ENCODE measurements at places on chromosomes 1 and 21.
A peak's percentile ranks its signal among the peaks of the same experiment; 100 is the strongest.

GRCh38 chr1:225962440-225962975 is 21.5 kb upstream of the LEFTY2 start:
- H3K4me1 ChIP-seq, result peaks cover 2% of the 10 kb centered on the region
- no peaks in the 10 kb centered on the region for H3K27me3 ChIP-seq
- H3K36me3 ChIP-seq, result no peaks in the 10 kb centered on the region
- DNase-seq, result no peak

DNA sequence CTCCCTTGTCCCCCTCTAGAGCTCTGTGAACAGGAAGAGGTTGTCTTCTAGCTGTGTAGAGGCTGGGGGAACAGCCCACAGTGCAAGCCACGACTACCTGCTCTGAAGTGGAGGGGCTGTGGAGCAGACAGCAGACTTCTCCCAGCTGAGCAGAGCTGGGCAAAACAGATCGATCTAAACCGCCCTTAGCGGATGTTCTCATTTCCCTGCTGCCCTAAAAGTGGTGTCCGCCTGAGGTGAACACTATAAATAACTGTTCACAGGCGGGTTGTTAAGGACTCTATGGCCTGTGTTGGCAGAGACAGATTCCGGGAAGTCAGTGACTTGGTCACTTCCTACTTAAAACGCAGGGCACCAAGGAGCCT is 203.2 kb downstream of the RHOU start:
- H3K36me3 ChIP-seq, result no peaks in the 10 kb centered on the region
- DNase-seq, result no peak
- no peak overlapping the region for H3K4me3 ChIP-seq
- no peaks in the 10 kb centered on the region for H3K4me1 ChIP-seq
- H3K27ac ChIP-seq, result no peak overlapping the region
- H3K27me3 ChIP-seq, result no peaks in the 10 kb centered on the region

GRCh38 chr1:20775700-20776099 is 11.4 kb downstream of the HP1BP3 start:
- no peak for DNase-seq
- H3K27me3 ChIP-seq, result no peaks in the 10 kb centered on the region
- H3K4me1 ChIP-seq, result peaks cover 5% of the 10 kb centered on the region
- no peak overlapping the region for H3K27ac ChIP-seq
- no peak overlapping the region for H3K4me3 ChIP-seq

GRCh38 chr1:209368864-209369598 is 214.5 kb upstream of the CAMK1G start:
- H3K27me3 ChIP-seq, result no peaks in the 10 kb centered on the region
- no peaks in the 10 kb centered on the region for H3K4me1 ChIP-seq
- H3K36me3 ChIP-seq, result no peaks in the 10 kb centered on the region
- peak; percentile 34 for DNase-seq

- H3K4me3 ChIP-seq, result no peak overlapping the region
- H3K36me3 ChIP-seq, result no peaks in the 10 kb centered on the region
- H3K27me3 ChIP-seq, result no peaks in the 10 kb centered on the region
- H3K4me1 ChIP-seq, result no peaks in the 10 kb centered on the region
- no peak overlapping the region for H3K27ac ChIP-seq
Measured at GRCh38 chr1:206850401-206850800, 15.0 kb upstream of the IL20 start.

DNA sequence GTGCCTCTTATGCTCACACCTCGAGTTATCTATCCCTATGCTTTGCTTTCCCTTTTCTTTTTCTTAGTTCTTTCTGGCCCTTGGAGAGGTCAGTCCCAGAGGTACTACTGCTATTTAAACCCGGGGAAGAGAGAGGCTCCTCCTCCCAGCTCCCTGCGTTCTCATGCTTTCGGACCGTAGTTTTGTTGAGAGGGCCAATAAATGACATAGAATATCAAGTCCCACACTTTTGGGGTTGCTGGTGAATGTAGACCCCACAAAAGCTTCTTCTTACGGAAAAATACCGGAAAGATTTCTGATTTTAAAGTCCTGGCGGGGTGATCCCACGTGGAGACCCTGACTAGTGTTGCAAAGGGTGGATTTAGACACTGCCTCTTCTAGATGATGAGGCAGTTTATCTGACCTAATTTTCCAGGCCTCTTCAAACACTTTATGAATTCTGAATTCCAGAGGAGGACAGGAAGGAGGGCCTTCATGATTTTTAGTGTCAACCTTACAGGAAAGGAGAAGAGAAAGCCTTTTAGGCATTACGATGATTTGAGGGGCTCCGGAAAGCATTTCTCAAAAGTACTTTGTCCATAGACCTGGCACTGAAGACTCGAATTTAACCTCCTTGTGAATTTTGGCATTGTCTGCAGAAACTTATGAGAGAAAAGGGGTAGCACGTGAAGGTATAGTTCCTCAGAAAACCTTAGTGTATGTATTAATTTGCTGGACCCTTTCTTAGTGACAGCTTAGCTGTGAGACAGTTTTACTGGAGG is 694 bp downstream of the TMEM167B start:
- H3K27ac ChIP-seq, result peak overlapping the region; percentile 67
- DNase-seq, result peak; percentile 22
- no peaks in the 10 kb centered on the region for H3K27me3 ChIP-seq

GRCh38 chr1:150973836-150974579 is 627 bp downstream of the CERS2 start:
- no peaks in the 10 kb centered on the region for H3K27me3 ChIP-seq
- peaks cover 28% of the 10 kb centered on the region for H3K4me1 ChIP-seq
- H3K36me3 ChIP-seq, result no peaks in the 10 kb centered on the region
- DNase-seq, result peak; percentile 71
- peak overlapping the region; percentile 74 for H3K4me3 ChIP-seq

- no peaks in the 10 kb centered on the region for H3K27me3 ChIP-seq
- H3K4me1 ChIP-seq, result no peaks in the 10 kb centered on the region
- H3K27ac ChIP-seq, result no peak overlapping the region
- H3K36me3 ChIP-seq, result no peaks in the 10 kb centered on the region
- peak; percentile 26 for DNase-seq
- H3K4me3 ChIP-seq, result no peak overlapping the region
Measured at GRCh38 chr1:11045428-11046269, 1.4 kb downstream of the MASP2 start.

DNA sequence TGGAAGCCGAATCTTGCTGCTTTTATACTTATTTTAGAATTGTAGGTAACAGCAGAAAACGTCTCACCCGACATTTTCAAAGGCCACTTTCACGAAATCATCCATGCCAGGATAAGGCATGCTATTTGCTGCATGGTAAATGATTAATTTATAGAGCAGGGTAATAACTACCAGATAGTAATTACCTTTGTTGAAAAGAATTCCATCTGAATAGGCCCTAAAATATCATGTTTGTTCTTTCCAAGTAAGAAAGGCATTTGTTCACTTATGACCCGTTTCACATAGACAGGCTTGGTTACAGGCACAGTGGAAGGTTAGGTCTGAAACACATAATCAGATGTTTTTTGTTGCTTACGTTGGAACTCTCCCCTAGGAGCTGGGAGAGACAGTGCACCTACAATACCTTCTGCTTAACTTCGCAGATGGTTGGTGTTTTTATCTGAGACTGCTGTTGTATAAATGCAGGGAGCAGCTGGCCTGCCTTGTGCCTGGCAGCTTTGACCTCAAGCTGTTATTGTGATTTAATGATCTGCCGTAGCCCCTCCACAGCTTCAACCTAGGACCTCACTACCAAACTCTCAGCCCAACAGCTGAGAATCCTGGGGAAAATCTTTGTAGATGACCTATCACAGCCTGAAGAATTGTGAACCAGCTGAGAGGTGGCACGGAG is 1.6 kb downstream of the SLC44A3 start:
- H3K4me1 ChIP-seq, result peaks cover 4% of the 10 kb centered on the region
- H3K27ac ChIP-seq, result no peak overlapping the region
- no peak overlapping the region for H3K4me3 ChIP-seq
- DNase-seq, result no peak

DNA sequence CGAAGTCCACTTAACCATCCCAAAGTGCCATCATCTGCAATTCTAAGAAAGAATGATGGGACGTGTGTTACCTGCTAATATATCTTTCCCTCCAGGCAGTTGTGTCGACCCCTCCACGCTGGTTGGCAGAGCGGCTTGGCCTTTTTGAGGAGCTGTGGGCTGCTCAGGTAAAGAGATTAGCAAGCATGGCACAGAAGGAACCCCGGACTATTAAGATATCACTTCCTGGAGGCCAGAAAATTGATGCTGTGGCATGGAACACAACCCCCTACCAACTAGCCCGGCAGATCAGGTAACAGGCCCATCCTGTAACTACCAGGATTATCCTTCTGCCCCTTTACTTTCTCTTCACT is 520 bp downstream of the TARS2 start:
- no peaks in the 10 kb centered on the region for H3K36me3 ChIP-seq
- peaks cover 6% of the 10 kb centered on the region for H3K4me1 ChIP-seq
- peak overlapping the region; percentile 61 for H3K4me3 ChIP-seq
- DNase-seq, result no peak
- no peak overlapping the region for H3K27ac ChIP-seq
